ENCODE measurements at places on chromosomes 3 and 15. TPM values are rescaled to one million over a fixed set of nuclear protein-coding genes. Genes with fewer than 3 reads are reported as not detected.

MYZAP gene
- total RNA-seq: under 0.01 TPM

MELTF gene
- 7.3 TPM for total RNA-seq

SH3GL3 gene
- total RNA-seq: 0.20 TPM

TRH gene
- not detected for total RNA-seq

P2RY12 gene
- total RNA-seq: 0.37 TPM

WDR53 gene
- 5.3 TPM for total RNA-seq

TICRR gene
- 6.2 TPM for total RNA-seq

TP53BP1 gene
- 61.0 TPM for total RNA-seq

RTF1 gene
- 26.2 TPM for total RNA-seq

LRRIQ4 gene
- not detected for total RNA-seq

CDAN1 gene
- 6.2 TPM for total RNA-seq

PYGO1 gene
- total RNA-seq: 8.6 TPM

PRICKLE2 gene
- total RNA-seq: 32.0 TPM

GNB5 gene
- total RNA-seq: 21.3 TPM

CDHR4 gene
- not detected for total RNA-seq

FOXL2NB gene
- 0.78 TPM for total RNA-seq

COL8A1 gene
- 21.3 TPM for total RNA-seq

SOX14 gene
- not detected for total RNA-seq

ACTRT3 gene
- 3.5 TPM for total RNA-seq

PEX5L gene
- total RNA-seq: 0.39 TPM

BLM gene
- 12.1 TPM for total RNA-seq

P2RY13 gene
- total RNA-seq: not detected

ZNF660 gene
- total RNA-seq: 1.8 TPM

RBSN gene
- total RNA-seq: 21.1 TPM

ROPN1 gene
- not detected for total RNA-seq

THSD4 gene
- total RNA-seq: 38.5 TPM

CPNE9 gene
- total RNA-seq: not detected

ALDH1A2 gene
- 4.7 TPM for total RNA-seq

ZNF80 gene
- not detected for total RNA-seq

RPL22L1 gene
- 384 TPM for total RNA-seq

CHRNA7 gene
- total RNA-seq: under 0.01 TPM

FBXL22 gene
- total RNA-seq: 0.20 TPM

CCR2 gene
- not detected for total RNA-seq

STRIT1 gene
- not detected for total RNA-seq

XYLB gene
- total RNA-seq: 7.7 TPM

NR2F2 gene
- total RNA-seq: 21.5 TPM

PIERCE2 gene
- total RNA-seq: 0.73 TPM

INAFM2 gene
- total RNA-seq: 7.2 TPM

COPS2 gene
- 87.1 TPM for total RNA-seq

IL17RD gene
- total RNA-seq: 3.7 TPM

HIGD1A gene
- 180 TPM for total RNA-seq

UBAP1L gene
- 2.2 TPM for total RNA-seq

CFAP20DC gene
- 6.5 TPM for total RNA-seq

DPPA2 gene
- total RNA-seq: not detected

KCNH8 gene
- not detected for total RNA-seq

EID1 gene
- total RNA-seq: 185 TPM

AGBL1 gene
- total RNA-seq: not detected

BCL6 gene
- 27.6 TPM for total RNA-seq
